CD4-positive, alpha-beta T cell treated with Interleukin-10 for 1 hour (primary cell): ENCODE measurements at places on chromosomes 1 and 21.

DNA sequence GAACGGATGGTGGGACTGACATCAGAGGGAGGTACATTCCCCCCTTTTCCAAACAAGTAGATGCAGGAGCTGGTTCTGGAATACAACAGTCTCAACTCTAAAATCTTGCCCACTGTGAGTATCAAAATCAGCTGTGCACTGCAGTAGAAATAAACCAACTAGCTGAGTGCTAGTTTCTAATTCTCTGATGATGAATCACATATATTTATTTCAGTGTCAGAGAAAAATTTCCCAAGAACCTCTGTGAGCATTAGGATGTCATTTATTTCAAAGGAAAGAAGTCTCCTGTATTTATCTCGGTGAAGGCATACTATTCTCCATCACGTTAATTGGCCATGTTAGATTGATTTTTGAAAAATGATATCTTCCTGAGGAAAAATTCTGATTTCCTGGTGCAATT lies 67.1 kb downstream of the LHX9 start:
- no peak for DNase-seq

DNA sequence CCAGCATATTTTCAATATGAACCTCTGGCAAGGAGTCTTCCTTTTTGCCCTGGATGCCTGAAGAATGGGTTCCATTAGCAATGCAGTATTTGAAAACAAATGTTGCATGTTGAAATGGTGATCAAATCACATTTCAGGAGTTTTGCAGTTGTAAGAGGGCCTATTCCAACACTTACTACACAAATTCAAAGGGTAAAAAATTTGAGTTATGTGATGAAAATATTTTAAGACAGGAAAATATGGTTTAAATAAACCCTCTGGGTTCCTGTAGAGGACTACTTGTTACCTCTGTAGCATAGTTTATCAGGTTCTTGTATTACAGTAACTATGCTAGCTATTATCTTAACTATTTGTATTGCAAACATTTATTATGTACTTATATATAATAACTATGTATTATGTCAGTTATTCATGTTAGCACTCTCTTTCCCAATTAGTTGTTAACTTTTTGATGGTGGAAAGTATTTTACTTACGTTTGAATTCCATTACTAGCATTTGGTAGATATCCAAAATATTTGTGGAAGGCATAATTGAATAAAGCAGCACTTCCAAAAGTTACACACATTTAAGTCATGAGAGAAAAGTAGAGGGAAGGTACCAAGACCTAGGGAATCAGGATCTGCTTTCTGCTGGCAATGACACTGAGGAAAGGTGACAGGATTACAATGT lies 312.9 kb downstream of the GRIK1 start:
- no peak for DNase-seq

DNA sequence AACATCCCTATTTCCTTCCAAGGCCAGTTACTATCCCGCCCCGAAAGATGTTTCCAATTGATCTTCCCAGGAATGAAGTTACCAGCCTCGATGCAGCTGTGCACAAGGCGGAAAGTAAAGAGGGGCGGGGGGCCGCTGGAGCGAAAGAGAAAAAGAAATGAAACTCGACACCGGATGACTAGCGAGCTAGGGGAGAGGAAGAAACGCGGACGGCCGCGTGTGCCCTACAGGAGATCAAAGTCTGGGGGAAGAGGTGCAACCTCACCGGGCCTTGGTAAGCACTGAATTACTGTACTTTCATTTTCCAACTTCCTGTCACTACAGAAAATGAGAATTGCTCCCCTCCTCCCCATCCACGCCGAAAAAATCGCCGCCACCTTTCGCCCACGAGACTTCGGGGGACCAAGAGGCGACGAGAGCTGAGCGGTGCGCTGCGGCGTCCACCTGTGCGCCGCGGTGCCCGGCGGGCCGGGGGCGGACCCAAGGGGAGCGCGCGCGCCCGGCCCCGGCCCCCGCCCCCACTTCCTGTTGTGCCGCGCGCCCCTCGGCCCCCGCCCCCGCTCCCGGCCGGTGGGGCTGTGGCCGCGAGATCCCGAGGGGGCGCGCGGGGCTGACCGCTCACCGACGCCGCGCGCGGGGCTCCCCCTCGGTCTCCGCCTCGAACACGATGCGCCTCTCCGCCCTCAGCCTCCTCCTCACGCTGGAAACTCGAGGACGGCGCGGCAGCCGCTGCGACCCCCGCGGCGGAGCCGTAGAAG lies 622 bp downstream of the ELK4 start:
- peak; percentile 88 for DNase-seq

DNA sequence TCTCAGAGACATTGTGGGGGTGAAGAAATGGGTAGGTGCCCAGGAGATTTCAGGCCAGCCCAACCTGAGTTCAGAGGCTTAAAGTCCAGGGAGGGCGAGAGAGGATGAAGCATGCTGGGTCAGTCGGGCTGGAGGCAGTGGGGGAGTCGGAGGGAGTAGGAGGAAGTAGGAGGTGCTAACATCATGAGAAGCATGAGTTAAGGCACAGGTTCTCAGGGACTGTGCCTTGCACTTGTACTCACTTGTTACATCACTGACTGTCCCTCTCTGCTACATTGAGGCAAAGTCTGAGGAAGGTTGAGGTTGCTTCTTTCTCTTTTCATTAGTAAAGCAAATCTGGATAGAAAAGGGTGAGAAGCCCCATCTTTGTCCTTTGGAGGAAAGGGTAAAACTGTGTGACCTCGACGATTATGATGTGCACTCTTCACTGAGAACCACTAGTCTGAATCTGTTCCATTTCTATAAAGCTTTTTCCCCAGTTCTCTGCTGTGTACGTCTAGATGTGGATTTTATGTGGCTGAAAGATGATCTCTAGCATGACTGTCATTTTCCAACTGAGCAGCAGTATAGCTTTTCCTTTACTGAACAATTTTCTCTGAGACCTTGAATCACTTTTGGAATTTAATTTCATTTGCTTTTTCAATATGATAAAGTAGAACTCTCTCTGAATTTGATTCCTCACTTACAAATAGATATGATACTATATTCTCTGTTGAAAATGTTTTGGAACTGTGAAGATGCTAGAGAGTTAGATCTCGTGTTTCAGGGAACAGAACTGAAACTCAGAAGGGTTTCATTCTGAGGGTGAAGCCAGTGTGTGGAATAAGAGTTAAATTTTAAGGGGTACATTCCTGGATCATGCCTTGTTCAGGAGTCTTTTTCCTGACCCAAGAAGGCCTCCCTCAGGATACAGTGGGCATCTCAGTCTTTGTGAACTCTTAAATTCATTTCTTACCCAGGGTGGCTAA lies 94.6 kb downstream of the FGGY start:
- DNase-seq: no peak

- no peak for DNase-seq
Observed at GRCh38 chr1:216293683-216294082, 129.6 kb downstream of the USH2A start.

GRCh38 chr1:150999051-150999674 lies 7.5 kb downstream of the MINDY1 start:
- no peak for DNase-seq

GRCh38 chr1:11298390-11299224 lies 25.6 kb downstream of the UBIAD1 start:
- DNase-seq: no peak

DNA sequence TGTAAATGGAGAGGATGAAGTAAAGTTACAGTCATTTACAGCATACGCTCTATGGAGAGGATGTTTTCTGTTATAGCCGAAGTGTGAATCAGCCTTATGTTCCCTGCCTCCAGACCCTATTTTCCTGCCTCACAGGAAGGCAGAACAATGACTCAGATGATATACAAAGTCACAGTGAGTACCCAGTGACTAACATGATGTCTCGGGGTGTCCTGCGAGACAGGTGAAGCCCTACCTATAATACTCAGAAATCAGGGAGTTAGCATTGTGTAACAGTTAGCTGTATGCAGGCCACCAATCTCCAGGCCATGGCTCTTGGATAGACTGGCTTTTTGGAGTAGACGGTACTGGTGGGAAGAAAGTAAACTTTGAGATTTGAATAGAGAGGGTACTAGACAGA lies 55.6 kb upstream of the FBXO28 start:
- DNase-seq: no peak

DNA sequence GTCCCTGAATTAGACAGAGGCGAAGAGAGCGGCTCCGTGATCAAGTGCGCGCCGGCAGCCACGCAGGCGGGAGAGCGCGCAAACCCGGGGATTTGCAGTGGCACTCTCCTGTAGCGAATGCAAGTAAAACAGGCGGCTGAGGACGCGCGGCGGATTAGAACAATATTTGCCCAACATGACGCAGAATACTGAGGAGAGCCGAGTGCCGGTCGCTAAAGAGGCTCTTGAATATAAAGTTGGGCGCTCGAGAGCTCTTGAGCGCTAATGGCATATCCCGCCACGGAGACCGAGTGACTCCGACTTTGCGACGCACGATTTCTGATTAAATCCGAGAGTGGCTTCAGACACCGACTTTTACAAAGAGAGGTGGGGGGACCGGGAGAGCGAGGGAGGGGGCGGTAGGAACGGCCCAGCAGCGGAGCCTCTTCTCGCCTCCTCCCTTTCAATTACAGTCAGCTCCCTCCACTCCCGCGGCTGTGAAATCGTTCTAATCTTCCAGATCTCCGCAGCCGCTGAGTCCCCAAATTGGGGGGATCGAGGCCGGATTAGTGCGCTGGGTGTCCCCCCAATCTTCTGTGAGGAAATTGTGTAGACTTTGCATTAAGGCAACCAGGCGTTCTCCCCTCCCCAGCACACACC lies 2.3 kb downstream of the PAX7 start:
- DNase-seq: no peak

- DNase-seq: no peak
Observed at GRCh38 chr1:192303029-192303428, 13.8 kb upstream of the RGS21 start.

GRCh38 chr1:156662800-156663055 lies 14.5 kb downstream of the NES start:
- DNase-seq: no peak

DNA sequence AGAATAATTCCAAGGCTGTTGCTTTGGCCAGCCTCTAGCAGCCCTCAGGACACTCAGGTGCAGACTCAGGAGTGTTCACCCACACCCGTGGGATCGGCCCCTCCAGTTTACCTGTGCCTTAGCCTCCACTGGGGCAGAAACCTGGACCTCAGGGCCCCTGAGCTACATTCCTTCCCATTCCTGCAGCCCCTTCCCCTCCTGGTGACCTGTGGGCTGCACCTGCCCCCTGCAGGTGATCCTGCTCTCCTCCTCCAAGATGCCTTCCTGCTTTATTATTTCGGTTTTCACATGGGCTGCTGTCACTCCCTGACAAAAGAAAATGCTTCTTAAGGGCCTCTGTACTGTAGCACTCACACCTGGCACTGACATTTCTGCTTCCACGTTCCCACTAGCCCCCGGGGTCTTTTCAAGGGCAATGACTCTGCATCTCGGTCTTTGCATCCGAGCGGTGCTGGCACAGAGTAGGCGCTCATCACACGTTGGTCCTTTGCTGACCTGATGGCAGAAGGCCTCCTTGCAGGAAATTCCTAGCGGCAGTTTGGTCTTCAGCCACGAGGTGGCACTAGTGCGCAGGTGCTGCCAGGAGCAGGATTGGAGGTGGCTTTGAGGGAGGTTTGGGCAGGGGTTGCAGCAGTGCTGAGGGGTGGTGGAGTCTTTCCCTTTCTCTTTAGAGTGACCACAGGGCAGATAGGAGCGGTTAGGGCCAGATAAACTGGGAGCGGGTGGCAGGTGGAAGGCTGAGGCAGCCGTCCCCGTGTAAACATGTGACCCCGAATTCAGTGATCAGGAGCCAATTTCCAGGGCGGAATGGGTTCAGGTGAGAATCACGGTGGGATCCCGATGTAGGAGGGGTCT lies 25.3 kb upstream of the ETV3 start:
- peak; percentile 71 for DNase-seq

- DNase-seq: no peak
Observed at GRCh38 chr1:224995602-224996001, 66.1 kb downstream of the DNAH14 start.

DNA sequence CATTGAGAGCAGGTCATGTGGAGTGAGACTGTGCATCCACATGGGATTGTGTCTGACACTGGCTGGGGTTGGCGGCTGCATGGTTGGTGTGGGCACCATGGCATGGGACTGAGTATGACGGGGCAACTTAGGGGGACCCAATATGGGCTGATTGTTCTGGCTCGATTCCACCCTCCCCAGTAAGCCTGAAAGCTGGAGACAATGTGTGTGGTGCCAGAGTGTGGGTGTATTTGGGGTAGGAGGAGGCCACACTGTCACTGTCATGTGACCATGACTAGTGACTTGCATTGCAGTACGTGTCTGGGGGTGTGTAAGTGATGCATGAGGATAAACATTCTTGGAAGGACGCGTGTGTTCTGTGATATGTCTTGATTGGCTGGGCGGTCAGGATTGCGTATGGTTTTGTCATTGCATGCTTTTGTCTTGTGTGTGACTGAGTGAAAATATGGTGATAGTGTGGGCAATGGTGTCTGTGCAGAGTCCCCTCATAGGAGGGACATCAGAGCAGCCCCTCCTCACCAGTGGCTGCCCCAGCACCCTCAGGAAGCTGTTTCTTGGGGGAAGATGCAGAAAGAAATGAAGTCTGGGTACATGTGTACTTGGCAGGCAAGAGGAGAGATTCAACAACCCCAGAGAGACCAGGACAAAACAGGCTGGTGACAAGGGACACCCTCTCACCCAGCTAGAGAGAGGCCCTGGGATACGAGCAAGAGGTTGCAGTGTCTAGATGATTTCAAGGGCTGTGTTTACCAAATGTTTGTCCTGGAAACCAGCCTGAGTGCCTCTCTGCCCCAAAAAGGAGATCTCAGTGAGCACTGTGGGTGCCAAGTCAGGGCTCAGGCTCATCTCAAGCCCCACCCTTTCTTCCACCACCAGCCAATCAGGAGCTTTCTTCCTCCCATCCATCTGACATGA lies 36.3 kb downstream of the SDC3 start:
- no peak for DNase-seq

DNA sequence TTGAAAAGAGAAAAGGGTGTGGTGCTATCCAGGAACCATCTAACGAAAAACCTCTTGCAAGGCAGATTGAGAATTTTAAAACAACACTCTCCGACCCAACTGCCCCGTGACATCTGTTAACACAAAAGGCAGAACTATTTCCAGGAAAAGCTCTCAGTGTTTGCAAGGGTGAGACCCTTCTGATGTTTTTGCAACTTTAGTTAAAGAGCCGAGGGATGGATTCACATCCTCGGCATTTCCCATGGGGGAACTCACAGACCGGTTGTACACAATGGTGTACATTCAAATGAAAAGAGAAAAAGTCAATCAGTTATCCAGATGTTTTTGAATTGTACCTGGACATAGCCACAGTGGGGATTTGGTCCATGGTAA lies 120.0 kb downstream of the NGF start:
- no peak for DNase-seq

DNA sequence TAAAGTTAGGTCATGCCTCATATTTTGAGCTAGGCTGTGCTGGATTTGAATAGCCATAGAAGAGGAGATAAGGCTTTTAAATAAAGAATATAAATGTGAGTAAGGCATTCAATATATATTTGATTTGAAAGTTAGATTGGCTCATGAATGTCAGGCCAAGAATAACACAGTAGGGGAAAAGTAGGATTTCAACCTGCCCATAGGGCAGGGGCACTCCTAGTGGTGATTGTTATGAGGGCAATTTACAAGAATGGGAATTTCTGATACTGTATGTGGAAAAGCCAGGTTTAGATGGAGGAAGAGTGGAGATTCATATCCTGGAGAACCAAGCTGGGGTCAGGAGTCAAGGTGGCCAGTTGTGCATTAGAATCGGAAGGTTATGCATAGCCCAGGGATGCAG lies 74.9 kb downstream of the DNAH14 start:
- no peak for DNase-seq
